ENCODE measurements at places on chromosomes 3 and 15. TPM values are rescaled to one million over a fixed set of nuclear protein-coding genes. Genes with fewer than 3 reads are reported as not detected.
A peak's percentile ranks its signal among the peaks of the same experiment; 100 is the strongest.

DNA sequence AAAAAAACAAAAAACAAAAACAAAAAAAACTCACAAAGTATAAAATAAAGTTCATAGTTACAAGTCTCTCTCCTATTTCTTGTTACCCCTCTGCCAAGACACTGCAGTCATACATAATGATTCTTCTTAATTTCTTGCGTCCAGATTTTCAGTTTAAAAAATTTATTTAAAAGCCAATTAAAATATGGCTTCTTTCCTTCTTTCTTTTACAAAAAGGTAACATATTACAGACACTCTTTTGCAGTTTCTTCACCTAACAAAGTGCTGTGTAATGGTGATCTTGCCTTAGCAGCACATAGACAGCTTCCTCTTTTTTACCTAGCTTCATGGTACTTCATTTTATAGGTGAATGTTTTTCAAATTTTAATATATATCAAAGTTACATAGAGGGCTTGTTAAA lies 136.1 kb upstream of the SGO1 start:
- no peak for DNase-seq

GRCh38 chr3:182246870-182247269 lies 535.1 kb downstream of the SOX2 start:
- no peak for DNase-seq

Gene RTF1
- 73.0 TPM for polyA plus RNA-seq

Gene MLF1
- 64.8 TPM for polyA plus RNA-seq

GRCh38 chr3:11391174-11391879 lies 119.1 kb downstream of the ATG7 start:
- DNase-seq, result no peak

- no peak for DNase-seq
Measured at GRCh38 chr15:27868828-27869404, 230.2 kb downstream of the OCA2 start.

GRCh38 chr3:82274897-82275296 lies 513.5 kb upstream of the GBE1 start:
- DNase-seq, result no peak

Gene TMEM266
- 0.78 TPM for polyA plus RNA-seq

- DNase-seq, result no peak
Measured at GRCh38 chr3:39104961-39105686, 2.3 kb downstream of the GORASP1 start.

DNA sequence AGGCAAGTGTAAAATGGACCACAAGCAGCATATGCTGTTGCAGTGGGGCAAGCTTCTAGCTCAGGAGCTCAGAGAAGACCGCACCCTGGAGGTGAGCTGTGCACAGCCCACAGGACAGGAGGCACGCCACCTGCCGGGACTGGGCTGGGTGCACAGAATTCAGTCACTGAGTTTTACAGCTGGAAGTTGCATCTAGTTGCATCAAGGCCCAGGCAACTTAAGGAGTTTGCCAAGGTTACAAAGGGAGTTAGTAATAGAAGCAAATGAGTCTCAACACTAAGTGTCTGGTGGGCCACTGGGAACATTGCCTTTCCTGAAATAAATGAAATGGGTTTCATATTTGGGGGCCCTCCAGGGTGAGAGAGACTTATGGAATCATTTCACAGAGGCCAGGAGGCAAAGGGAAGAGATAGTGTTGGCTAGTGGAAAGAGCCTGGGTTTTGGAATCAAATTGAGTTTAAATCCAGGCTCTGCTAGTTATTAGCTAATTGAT lies 36.0 kb upstream of the TIMP4 start:
- DNase-seq, result no peak

- DNase-seq, result no peak
Measured at GRCh38 chr3:105613120-105613519, 246.4 kb downstream of the ALCAM start.

GRCh38 chr3:55634345-55634744 lies 147.2 kb upstream of the WNT5A start:
- no peak for DNase-seq

GRCh38 chr3:36557708-36558421 lies 177.6 kb downstream of the STAC start:
- DNase-seq, result no peak

DNA sequence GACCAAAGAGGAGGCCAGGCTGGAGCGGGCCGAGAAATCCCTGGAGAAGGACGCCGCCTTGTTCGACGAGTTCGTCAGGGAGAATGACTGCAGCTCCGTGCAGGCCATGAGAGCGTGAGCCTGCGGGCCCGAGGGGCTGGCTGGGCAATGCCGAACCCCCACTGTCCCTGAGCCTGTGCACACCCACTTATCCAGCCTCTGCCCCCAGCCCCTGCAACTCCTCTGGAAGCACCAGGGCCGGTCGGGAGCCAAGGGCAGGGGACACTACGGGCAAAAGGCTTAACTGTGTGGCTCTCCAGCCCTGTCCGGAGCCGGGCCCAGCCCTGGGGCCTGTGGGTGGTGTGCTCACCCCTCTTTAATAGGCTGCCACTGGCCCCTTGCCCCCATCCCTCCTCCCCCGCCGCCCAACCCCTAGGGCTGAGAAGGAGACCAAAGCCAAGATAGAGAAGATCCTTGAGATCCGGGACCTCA lies 24.0 kb downstream of the CFAP100 start:
- DNase-seq, result no peak

GRCh38 chr15:30930422-30930821 lies 26.7 kb downstream of the FAN1 start:
- no peak for DNase-seq

GRCh38 chr3:197858133-197858532 lies 67.1 kb downstream of the LRCH3 start:
- no peak for DNase-seq

DNA sequence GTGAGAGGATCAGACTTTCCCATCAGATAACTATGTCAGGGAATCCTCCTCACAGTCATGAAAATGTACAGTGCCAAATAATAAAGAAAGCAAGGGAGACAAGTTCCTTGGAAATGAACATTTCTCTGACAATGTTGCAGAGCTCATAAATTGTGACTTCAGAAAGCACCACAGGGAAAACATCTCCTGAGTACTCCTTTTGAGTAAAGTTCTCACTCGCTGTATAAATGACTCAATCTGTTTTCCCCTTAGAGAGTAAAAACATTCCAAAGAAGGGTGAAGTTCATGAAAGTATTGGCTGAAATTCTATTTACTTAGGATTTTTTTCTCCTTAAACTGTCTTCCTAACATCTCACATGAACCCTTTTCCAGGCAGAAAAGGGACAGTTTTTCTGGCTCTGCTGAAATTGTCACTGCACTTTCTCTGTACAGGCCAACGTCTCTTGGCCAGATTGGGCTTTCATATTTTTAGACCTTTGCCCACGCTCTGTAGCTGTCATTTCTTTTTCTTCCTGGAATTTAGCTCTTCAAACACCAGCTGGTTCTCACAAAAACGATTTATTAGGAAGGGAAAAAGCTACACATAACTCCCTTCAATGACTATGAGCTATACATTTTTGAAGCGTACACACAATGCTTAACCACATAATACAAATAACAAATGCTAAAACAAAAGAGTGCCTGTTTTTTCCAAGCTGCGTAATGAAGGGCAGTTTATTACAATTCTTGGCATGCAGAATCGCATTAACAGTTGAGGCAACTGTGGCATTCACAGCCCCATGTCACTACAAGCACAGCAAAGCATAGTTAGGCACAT lies 216.1 kb downstream of the ATP8B4 start:
- peak; percentile 68 for DNase-seq

- no peak for DNase-seq
Measured at GRCh38 chr3:47315069-47315647, 32.4 kb downstream of the KLHL18 start.

- no peak for DNase-seq
Measured at GRCh38 chr3:83321891-83322290, 1560.4 kb upstream of the GBE1 start.

Gene WNT5A
- 45.7 TPM for polyA plus RNA-seq

Gene MUC20
- 42.1 TPM for polyA plus RNA-seq

DNA sequence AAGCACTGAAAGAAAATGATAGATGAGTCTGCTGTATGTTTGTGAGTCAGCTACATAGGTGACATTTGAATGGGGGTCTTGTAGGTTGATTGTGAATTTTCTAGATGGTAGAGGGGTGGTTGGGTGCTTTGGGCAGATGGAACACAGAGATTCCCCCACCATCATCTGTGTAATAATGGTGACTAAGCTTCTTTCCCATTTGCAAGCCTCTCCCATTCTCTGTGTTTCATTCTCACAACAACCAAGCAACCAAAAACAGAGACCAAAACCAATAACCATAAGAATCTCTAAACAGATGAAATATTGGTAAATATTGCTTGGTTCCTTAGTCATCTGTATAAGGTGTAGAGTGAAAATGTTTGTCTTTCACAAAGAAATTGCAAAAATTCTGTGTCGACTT lies 17.8 kb upstream of the UTS2B start:
- DNase-seq, result no peak

Gene THOC7
- polyA plus RNA-seq, result 106 TPM

- no peak for DNase-seq
Measured at GRCh38 chr3:123475786-123476185, 26.9 kb upstream of the ADCY5 start.

GRCh38 chr3:41836360-41837134 lies 125.4 kb downstream of the ULK4 start:
- DNase-seq, result no peak

Gene SPESP1
- polyA plus RNA-seq, result 5.6 TPM

GRCh38 chr3:154421083-154421482 lies 8.9 kb downstream of the GPR149 start:
- DNase-seq, result no peak

Gene SLC28A2
- polyA plus RNA-seq, result 0.76 TPM

- no peak for DNase-seq
Measured at GRCh38 chr3:128488991-128489673, 3.9 kb downstream of the GATA2 start.

Gene BMF
- polyA plus RNA-seq, result 46.7 TPM

Gene PSMA4
- polyA plus RNA-seq, result 290 TPM

DNA sequence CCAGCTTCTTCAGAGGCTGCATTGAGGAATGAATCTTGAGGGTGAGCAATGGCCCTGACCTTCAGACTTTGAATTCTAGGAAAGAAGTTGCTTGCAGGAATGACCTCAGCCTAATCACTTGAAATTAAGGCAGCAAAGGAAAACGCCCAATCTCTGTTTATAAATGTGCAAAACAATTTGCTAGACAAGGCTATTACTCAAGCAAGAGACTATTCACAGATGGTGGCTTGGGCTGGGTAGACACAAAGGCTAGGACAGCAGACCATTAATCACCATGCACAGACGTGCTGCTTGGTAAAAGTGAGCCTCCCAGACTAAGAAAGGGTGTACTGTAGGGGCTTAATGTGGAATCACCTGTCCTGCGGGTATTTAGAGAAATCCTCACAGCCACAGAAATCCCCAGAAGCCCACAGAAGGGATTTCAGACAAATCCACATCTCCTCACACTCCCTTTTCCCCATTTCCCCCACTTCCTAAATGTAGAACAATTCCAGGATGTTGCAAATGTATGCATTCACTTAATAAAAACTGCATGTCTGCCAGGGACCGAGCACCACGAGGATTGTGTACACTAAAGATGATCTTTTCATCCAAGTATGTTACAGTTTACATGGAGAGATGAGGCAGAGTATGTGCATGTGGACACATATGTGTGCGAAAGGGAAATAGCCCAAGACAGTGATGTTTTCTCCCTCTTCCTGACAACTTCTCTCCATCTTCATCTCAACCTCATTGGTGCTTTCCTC lies 259.5 kb downstream of the THSD4 start:
- no peak for DNase-seq

Gene KLHL18
- polyA plus RNA-seq, result 15.4 TPM

GRCh38 chr3:62805106-62805505 lies 70.1 kb downstream of the CADPS start:
- no peak for DNase-seq

All from left renal pelvis (tissue), 4 donors.